NCI-H1436 (cell line): ENCODE measurements at places on chromosomes 7 and 10.

GRCh38 chr7:108372618-108373017 is 83.6 kb downstream of the NRCAM start:
- DNase-seq: no peak

GRCh38 chr7:74398426-74398825 is 55.3 kb upstream of the GTF2IRD1 start:
- DNase-seq: no peak

DNA sequence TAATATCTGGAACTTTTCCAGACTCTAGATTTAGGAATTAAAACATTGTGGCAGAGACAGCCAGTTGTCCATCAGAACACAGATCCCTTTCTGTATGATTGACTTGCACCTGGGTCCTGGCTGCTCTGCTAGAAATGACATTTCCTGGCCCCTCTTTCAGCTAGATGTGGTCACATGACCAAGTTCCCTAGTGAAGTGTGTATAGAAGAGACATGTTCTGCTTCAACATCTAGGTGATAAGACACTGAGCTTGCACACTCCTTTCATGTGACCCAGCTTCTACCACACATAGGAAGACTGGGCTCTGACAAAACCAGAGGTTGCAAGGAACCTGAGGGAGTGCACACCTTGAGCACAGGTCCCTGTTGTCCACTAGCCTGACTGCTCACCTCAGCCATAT is 22.8 kb upstream of the DYNC1I1 start:
- DNase-seq: no peak

DNA sequence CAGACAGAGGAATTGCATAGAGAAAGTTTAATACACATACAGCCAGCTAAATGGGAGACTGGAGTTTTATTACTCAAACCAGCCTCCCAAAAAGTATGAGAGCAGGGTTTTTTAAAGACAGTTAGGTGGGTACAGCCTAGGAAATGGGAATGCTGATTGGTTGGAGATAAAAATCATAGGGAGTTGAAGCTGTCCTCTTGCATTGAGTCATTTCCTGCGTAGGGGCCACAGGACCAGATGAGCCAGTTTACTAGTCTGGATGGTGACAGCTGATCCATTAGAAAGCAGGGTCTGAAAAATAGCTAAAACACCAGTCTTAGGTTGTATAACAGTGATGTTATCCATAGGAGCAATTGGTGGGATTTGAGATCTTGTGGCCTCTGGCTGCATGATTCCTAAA is 76.1 kb upstream of the POM121L12 start:
- no peak for DNase-seq

DNA sequence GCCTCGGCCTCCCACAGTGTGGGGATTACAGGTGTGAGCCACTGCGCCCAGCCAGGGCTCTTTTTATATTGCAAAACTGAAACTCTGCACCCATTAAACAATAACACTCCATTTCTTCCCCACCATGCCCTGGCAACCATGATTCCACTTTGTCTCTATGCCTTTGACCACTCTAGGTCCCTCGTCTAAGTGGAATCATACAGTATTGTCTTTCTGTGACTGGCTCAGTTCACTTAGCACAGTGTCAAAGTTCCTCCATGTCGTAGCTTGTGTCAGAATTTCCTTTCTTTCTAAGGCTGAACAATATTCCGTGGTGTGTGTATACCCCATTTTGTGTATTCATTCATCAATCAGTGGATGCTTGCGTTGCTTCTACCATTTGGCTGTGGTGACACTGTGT is 46.2 kb downstream of the CUX1 start:
- DNase-seq: no peak

GRCh38 chr10:17607060-17607459 is 10.1 kb downstream of the HACD1 start:
- DNase-seq: no peak

DNA sequence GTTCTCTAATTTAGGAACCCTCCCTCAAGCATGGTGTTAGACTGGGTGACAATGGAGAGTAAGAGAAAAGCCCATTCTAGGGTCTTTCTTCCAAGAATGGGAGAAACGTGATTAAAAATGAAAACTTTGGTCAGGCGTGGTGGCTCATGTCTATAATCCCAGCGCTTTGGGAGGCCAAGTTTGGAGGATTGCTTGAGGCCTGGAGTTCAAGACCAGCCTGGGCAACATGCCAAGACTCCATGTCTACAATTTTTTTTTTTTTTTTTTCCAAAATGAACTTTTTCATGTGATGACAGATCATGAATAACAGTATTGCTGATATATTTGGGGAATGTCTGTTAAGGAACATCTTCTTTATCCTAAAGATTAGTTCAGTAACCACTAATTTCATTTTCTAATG is 194.6 kb downstream of the MLLT10 start:
- no peak for DNase-seq

- DNase-seq: no peak
Observed at GRCh38 chr7:148753224-148753623, 54.5 kb downstream of the CUL1 start.

DNA sequence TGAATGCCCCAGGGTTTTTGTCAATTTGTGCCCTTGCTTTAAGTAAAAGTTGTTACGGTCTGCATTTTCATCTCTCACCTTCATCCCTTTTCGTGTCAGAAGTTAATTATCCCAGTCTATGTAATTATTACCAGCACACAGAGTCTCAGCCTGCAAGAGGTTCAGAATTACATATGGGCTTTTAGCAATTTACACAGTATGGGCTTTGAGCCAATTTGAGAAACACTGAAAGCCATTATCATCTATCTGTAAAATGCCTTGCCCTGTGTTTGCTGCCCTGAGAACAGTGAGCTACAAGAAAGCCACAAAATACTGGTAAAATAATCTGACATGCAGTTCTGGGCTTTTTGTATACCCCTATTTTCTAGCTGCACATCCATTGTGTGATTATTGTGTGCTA is 125.6 kb upstream of the STEAP4 start:
- DNase-seq: peak; percentile 80

DNA sequence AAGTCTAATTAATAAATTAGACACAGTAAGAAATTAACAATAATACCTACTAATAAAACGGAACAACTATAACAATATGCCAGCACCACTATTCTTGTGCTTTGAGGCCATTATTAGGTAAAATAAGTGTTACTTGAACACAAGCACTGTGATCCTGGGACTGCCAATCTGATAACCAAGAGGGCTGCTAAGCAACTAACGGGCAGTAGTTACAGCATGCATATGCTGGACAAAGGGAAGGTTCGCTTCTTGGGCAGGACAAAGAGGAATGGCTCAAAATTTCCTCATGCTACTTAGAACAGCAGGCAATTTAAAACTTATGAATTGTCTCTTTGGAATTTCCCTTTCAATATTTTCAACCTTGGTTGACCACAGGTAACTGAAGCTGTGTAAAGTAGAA is 718.6 kb downstream of the SORCS3 start:
- DNase-seq: no peak

GRCh38 chr10:3074145-3074665 is 6.9 kb downstream of the PFKP start:
- no peak for DNase-seq

GRCh38 chr7:5382281-5382892 is 41.2 kb downstream of the TNRC18 start:
- no peak for DNase-seq

- DNase-seq: no peak
Observed at GRCh38 chr10:43599333-43599732, 6.9 kb upstream of the ZNF485 start.

DNA sequence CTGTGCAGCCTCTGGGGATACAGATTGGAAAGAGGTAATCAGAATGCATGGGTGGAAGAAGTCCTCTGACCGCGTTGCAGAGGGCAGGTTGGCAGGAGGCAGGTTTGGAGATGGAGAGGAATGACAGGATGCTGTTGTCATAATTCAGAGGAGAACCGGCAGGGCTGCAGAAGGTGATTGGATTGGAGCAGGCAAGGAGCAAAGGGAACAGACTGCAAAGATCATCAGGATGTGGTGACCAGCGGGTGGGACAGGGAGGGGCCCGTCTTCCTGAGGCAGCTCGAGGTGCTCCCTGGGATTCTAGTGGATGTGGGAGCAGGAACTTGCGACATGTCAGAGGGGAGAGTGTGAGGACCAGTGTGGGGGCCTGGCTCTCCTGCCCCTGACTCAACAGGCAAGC is 78.5 kb upstream of the PPIF start:
- no peak for DNase-seq

DNA sequence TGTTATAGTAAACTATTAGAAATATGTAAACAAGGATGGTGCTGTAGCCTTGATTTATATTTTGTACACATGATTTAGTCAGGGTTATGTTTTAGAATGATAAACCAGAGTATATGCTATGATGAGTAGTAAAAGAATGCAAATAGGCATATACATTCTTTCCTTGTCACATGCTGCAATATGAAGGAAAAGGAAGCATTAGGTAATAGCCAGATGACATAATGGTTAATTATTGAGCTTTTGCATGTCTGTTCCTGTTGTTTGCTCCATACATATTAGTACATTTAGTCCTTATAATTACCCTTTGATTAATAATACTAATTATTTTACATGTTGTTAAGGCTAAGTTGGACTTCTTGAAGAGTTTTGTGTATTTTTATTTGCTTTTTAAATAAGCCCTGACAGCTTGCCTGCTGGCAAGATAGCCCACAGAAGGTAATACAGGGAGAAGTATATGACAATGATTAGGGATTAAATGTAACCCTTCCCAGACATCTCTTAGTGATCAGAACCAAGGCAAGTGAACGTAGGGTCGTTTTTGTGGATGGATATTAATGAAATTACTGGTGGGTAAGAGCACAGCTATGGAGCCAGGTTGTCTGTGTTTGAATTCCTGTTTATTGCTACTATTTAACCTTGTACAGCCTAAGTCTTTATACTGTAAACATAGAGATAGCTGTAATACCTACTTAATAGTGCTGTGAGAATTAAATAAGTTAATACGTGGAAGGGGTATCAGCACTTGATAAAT is 68.4 kb downstream of the PHTF2 start:
- no peak for DNase-seq

DNA sequence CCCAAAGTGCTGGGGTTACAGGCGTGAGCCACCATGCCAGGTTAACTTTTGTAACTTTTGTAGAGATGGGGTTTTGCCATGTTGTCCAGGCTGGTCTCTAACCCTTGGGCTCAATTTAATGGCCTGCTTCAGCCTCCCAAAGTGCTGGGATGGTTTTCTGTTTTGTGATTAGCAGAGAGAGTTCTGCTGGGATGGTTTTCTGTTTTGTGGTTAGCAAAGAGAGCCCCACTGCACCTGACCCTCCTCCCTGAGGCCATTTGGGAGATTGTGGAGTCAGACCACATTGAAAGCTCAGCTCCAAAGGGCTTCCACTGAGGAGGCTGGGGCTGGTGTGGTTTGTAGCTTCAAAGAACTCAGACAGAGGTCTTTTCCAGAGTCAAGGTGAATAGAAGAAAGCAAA is 29.6 kb upstream of the CUX1 start:
- DNase-seq: no peak

GRCh38 chr7:76133839-76134238 is 67.9 kb upstream of the SRRM3 start:
- no peak for DNase-seq

DNA sequence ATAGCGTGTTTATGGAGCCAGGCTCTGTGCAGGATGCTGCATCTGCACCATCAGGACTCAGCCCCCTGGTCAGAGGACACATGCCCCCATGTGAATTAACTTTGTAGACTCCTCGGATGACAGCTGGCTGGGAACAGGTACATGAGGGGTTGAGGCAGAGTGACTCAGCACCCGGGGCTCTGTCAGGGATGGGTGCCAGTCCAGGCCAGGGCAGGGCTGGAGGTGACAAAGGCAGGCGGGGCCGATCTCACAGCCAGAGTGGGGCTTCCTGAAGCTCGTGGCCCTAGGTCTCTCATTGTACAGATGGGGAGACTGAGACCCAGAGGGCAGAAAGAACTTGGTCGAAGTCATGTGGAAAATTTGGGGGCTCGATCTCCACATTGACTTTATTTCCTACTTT is 35.3 kb upstream of the PCBD1 start:
- no peak for DNase-seq

GRCh38 chr7:1432411-1433082 is 26.7 kb downstream of the MICALL2 start:
- DNase-seq: peak; percentile 92

DNA sequence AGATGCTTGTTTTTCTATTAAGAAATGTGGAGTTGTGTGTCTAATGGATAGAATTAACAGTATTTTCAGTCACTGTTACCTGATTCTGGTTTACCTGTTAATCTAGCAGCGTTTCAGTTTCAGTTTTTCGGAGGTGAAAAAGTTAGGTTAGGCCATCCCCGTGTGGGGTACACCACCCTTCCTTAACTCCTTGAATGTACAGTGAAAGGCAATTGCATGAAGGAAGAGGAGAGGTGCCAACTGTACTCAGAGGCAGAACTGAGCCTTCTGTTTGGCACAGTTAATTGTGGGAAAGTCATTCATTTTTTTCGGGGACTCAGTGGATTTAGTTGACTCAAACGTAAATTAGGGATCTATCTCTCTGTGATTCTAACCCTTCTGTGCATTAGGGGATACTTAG is 35.5 kb downstream of the RPA3 start:
- no peak for DNase-seq

- DNase-seq: no peak
Observed at GRCh38 chr10:71725998-71726579, 6.5 kb upstream of the C10orf105 start.

DNA sequence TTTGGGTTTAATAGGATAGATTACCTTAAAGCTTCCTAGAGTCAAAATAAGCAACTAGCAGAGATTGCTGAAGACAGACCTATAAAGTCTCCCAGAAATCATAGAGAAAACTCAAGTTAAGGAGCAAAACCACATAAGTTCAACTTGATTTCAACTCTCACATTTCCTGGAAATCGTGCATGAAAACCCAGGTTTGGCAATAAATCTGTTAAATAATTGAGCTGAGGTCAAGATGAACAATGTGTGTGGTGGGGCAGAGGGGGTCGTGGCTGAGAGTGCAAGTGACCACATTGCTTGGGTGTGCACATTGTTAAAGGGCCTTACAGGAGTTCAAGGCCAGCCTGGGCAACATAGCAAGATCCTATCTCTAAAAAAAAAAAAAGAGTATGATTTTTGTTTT is 636.5 kb downstream of the GALNT17 start:
- no peak for DNase-seq

GRCh38 chr10:116849248-116850057 is at the start of gene ENO4:
ENO4 (plus strand) TSS chr10:116849499; CDS start chr10:116849567, 68 bp downstream.
- peak; percentile 94 for DNase-seq
